Stimulated activated CD4-positive, alpha-beta T cell treated with anti-CD3 and anti-CD28 coated beads, Interleukin-4, amount 100 ng/mL, for 48 hours (primary cell): ENCODE measurements at places on chromosomes 1 and 21.
A peak's percentile ranks its signal among the peaks of the same experiment; 100 is the strongest.

DNA sequence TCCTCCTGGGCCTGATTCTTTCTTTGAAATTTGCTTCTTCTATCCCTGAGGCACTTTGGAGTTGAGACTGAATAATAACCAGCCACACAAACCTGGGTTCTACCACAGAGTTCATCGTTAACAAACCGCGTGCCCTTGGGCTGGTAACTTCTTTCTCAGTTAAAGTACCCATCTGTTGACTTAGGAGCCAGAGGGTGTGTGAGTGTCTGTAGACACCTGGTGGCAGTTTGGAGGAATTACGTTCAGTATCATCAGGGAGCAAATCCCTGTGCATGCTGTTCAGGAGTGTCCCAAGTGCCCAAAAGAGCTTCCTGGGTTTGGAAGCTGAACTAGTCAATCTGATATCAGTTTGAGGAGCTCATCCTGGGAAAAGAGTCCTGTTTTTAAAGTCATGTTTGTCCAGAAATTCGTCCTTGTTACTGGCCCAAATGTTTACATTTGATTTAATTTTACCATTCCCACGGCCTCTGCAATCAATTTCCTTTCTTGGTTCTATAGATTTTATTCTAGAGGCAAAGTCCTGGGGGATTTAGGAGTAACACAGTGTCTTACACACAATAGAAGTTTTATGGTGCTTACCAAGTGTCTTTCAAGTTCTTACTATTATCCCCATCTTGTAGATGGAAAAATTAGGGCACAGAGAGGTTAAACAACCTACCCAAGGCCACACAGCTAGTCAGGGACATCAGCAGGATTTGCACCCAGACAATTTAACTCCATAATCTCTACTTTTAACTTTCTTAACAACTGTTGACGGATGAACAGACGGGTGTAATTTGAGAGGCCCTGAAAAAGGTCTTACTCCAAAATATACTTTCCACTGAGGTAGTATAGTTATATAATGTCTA lies 26.7 kb upstream of the RPTN start:
- DNase-seq, result no peak

DNA sequence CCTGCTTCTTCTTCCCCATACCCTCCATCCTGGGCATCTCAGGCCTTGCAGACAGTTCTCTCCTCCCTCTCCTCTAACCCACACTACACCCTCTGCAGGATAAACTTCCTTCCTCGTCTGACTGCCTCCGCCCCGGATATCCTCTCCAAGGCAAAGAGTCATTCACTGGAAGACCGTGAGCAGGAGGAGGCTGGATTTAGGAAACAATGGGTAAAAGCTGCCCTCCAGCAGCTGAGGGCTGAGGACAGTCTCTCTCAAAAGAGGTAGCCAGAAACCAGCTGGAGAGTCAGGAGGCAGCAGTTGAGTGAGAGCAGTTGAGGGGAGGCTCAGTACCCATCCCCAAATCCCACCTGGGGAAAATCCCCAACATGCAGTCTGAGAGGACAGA lies 1.4 kb downstream of the CSRP1 start:
- DNase-seq, result no peak

- no peak for DNase-seq
These were observed 3.5 kb downstream of the SLC66A1 start for GRCh38 chr1:19315378-19316198.

DNA sequence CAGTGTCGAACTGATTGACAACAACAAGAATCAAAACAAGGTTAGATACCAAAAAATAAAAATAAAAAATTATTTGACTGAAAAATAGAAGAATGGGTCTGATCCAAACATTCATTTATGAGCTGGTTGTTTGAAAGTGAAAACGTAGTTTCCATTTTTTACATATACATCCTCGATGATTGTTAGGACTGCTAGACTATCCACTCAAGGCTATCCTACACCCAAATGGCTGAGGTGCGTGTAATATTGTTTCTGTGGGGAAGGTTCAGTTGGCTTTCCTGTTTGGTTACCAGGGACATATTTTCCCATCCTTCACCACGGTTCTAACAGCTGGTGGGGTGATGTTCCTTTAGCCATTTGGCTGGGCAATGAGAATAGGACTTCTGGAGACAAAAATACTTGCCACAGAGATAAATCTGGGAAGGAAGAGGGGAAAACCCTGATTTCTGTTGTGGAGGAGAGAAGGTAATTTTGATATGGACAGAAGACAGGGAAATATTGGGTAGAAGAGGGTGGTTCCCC lies 66.3 kb downstream of the MAP3K7CL start:
- DNase-seq, result no peak

- peak; percentile 24 for DNase-seq
These were observed 188.5 kb downstream of the TGFBR3 start for GRCh38 chr1:91697416-91697815.

GRCh38 chr1:57632401-57632800 lies 208.5 kb upstream of the DAB1 start:
- no peak for DNase-seq

GRCh38 chr1:186326009-186326408 lies 49.0 kb downstream of the TPR start:
- DNase-seq, result no peak

GRCh38 chr1:26164861-26165842 lies 3.6 kb downstream of the C1orf232 start:
- no peak for DNase-seq

- DNase-seq, result no peak
These were observed 79.5 kb downstream of the TNFSF18 start for GRCh38 chr1:172971241-172971640.

DNA sequence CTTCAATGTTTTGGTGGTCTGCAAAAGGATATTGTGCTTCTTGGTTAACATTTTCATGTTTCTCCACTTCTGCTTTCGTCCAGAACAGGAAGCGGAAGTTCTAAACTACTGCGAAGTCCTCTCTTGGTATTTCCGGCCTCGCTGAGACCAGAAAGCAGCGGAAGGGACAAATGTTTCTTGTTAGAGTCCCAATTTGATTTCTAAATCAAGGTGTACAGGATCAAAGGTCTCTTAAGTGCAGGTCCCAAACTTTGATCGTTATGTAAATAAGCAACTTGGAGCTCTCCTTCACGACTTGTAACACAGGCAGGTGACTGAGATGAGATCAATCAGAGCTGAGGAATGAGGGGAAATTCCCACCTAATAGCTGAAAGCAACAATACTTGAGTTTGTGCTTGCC lies 40.1 kb upstream of the HMCN1 start:
- DNase-seq, result no peak

DNA sequence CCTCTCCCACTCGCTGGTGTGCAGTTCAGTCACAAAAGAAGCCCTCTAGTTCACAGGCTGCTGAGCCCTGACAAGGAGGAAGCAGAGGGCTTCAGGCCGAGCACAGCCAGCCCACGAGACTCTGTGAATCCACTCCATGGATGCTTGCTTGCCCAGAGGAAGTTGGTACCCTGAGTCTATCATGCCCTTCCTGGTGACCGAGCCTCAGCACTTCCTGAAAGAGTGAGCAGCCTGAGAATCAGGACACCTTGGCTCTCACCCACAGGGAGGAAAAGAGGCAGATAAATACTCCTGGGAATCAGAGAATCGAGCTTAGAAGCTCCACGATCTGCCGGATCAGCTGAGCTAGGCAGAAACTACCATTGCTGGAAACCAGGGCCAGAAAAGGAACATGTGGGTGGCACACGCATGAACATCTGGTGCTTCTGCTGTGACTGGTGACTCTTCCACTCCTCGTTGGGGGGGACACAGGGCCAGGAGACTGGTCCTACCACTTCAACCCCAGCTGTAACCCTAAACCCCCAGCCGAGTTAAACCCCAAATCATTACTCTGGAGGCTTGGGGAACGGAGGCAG lies 376.3 kb upstream of the CAMK1G start:
- no peak for DNase-seq

DNA sequence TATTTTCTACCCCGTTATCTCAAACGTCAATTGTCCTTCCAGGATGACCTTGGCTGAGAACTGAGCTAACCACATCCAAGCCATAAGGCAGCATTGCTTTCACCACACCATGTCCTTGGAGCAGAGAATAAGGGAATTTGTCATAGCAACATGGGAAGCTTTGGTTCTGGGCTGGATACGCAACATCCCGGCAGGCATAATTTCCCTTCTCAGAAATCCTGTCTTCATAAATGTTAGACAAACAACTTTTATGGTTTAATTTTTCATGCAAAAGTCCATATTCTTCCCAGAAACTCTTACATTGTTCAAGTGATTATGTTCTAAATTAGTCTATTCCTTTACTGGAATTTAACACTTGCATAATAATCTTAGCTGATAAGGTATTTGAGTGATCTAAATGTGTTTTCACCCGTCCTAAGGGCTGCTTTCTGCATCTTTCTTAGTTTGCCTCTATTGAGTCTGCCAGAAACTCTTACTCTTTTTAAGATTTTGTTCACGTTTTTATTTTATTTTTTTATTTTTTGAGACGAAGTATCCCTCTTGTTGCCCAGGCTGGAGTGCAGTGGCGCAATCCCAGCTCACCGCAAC lies 51.8 kb downstream of the KCNJ15 start:
- no peak for DNase-seq

DNA sequence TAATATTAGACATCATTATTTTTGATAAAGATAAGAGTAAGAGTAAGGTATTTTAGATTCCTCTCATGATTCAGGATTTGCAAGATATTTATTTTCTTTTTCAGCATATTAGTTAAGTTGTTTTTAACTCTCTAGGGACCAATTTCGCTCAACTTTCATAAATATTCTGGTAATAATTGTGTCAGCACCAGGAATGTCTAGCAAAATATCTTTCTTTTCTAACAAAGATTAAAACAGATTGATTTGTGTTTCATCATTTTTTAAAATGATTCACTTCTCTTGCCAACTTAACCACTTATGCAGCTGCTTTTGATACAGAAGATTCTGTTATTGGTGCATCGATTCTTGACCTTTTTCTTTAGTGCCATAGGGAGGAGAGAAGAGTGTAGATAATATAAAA lies 172.8 kb upstream of the PTGFR start:
- no peak for DNase-seq

GRCh38 chr1:210992837-210993236 lies 141.1 kb downstream of the KCNH1 start:
- no peak for DNase-seq
